ENCODE measurements at places on chromosomes 5 and 9. TPM values are rescaled to one million over a fixed set of nuclear protein-coding genes. Genes with fewer than 3 reads are reported as not detected.

IL5 gene
- total RNA-seq: not detected

- no peak for DNase-seq
Observed at GRCh38 chr9:133274236-133275104, 531 bp downstream of the ABO start.

NDST1 gene
- total RNA-seq: 182 TPM

CAMK2A gene
- 0.38 TPM for total RNA-seq

GRCh38 chr5:160460377-160461049 lies 38.9 kb downstream of the PTTG1 start:
- DNase-seq: no peak

DNA sequence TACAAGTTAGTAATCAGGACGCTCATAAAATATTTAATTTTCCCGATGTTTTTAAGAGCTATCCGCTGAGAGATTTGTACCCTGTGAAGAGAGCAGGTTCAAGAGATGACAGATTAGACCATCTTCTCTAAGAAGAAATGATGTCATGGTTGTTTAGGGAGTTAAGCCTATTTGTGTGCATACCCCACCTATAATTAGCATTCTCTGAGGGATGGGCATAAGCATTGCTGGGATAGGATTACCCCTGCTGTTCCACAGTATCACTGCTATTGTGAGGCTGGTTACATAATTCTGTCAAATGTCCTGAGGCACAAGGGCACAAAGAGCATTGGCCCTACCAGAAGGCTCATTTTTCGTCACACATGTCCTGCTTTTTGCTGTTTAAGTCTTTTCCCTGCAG lies 687.0 kb downstream of the CETN3 start:
- no peak for DNase-seq

MARCHF3 gene
- 22.0 TPM for total RNA-seq

ZNF300 gene
- 4.4 TPM for total RNA-seq

- DNase-seq: no peak
Observed at GRCh38 chr9:110355911-110356310, 18.2 kb upstream of the TXNDC8 start.

PLCXD3 gene
- total RNA-seq: not detected

DNA sequence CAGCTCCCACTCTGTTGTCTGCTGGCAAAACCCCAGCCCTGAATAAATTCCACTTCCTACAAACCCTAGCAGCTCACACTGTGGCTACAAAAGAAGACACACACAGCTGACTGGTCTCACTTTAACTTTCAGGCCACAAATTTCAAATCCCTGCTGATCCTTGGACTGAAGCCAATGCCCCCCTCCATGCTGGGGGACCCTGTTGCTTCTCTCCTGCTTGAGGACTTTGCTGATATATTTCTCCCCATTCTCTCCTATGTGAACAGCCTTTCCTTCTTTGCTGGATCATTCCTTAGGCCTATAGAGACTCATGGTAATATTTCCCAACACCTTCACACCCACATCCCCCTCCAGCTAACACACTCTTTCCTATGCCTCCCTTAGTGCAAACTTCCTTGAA lies 79.6 kb upstream of the ADRA1B start:
- no peak for DNase-seq

- DNase-seq: peak; percentile 30
Observed at GRCh38 chr9:112761912-112762655, 11.5 kb downstream of the SNX30 start.

- no peak for DNase-seq
Observed at GRCh38 chr9:71097671-71098070, 23.8 kb downstream of the TRPM3 start.

DNA sequence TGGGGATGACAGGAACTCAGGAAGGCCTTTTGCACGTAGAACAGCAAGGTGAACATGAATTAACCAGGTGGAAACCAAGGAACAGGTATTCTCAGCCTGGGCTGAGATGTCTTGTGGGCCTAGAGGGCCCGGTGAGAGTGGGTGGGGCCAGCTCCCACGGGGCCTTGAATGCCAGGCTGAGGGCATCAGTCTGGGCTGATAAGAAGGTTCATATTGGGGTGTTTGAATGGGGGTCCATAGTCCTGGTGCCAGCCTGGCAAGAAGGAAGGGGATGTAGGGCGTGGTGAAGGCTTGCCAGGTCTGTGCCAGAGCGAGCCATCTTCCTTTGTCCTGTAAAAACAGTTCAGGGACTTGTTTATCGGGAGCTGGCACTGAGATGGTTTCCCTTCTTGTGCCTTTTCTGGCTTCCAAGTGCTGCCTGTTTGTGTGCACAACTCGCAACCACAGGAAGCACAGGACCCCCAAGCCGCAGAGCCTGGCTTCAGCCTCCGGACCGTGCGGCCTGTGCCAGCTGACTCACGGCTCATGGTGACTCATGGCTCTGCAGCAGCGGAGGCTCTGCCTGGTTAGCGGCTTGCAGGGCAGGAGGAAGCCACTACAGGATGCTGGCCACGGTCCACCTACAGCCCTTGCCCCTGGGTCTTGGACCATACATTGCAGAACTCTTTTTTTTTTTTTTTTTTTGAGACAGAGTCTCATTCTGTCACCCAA lies 2.4 kb downstream of the CARD19 start:
- DNase-seq: peak; percentile 98

DNA sequence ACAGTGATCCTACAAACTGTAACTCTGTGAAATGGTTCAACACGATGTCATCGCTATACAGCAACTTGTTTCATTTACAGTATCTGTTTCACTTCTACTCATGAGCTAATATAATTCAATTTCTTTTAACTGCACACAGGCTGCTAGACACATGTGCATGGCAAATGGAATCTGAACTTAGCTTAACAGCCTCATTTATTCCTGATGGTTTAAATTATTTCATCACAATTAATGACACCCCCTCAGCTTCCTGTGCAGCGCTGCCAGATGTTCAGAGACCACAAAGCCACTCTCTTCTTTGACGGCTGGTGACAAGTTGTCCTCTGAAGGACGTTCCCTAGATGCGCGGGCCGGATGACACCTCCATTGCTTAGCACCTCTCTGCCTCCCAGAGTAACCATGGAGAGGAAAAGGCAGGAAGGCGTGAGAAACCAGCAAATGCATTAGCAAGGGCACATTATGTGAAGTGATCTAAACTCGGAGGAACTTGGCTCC lies 191.1 kb downstream of the BNC2 start:
- DNase-seq: peak; percentile 29

GRCh38 chr5:26727916-26728315 lies 310.5 kb downstream of the CDH9 start:
- no peak for DNase-seq

DNA sequence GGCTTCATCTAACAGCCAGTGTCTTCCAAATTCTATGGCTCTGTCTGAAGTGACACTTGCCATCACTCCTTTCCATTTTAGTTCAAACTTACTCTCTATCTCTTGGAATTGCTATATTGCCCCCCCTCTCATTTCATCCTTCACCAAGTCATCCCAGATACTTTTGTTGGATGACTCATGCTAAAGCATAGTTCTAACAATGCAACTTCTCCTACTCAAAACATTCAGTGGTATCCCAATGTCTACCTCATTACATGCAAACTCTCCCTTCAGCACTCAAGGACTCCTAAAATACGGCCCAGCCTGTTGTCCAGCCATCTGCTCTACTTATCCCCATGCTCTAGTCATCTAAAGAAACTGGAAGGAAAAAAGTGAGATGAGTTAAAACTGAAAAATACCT lies 171.6 kb downstream of the RASEF start:
- DNase-seq: no peak

GRCh38 chr9:136393531-136393930 lies 6.4 kb downstream of the SNAPC4 start:
- no peak for DNase-seq

CCDC180 gene
- 0.23 TPM for total RNA-seq

GRCh38 chr5:10707198-10708142 lies 53.6 kb downstream of the DAP start:
- peak; percentile 54 for DNase-seq

RNF44 gene
- total RNA-seq: 13.4 TPM

FABP6 gene
- not detected for total RNA-seq

DNA sequence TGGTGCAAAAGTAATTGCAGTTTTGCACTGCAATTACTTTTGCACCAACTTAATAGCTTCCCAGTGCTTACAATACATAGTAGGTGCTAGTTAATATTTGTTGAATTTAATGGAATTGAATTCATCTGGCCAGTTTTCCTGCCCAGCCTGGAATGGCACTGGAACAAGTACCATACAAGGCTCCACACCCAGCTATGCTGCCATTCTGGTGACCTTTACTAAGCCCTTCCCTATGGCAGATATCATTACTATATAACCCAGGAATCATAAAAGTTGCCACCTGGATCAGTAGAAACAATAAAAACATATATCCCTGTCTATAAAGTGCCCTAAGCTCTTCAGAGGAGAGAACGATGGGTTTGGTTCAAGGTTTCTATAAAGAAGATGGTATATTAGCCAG lies 22.4 kb upstream of the TRIM36 start:
- no peak for DNase-seq

DNA sequence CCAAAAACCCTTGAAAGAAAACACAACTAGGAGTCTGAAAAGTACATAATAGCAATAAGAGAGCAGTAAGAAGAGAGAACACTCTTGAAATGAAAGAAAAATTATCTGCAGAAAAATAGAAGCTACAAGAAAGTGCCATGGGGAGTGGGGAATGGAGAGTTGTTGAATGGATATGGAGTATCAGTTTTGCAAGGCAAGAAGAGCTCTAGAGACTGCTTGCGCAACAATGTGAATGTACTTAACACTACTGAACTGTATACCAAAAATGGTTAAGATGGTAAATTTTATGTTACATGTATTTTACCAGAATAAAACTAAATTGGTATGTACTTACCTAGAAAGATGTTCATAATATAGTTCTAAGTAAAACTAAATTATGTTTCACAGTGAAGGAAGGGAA lies 54.8 kb upstream of the RASGRF2 start:
- DNase-seq: no peak

ARHGEF28 gene
- total RNA-seq: 7.8 TPM

GRCh38 chr5:93790401-93790800 lies 49.0 kb upstream of the POU5F2 start:
- DNase-seq: peak; percentile 73

DNA sequence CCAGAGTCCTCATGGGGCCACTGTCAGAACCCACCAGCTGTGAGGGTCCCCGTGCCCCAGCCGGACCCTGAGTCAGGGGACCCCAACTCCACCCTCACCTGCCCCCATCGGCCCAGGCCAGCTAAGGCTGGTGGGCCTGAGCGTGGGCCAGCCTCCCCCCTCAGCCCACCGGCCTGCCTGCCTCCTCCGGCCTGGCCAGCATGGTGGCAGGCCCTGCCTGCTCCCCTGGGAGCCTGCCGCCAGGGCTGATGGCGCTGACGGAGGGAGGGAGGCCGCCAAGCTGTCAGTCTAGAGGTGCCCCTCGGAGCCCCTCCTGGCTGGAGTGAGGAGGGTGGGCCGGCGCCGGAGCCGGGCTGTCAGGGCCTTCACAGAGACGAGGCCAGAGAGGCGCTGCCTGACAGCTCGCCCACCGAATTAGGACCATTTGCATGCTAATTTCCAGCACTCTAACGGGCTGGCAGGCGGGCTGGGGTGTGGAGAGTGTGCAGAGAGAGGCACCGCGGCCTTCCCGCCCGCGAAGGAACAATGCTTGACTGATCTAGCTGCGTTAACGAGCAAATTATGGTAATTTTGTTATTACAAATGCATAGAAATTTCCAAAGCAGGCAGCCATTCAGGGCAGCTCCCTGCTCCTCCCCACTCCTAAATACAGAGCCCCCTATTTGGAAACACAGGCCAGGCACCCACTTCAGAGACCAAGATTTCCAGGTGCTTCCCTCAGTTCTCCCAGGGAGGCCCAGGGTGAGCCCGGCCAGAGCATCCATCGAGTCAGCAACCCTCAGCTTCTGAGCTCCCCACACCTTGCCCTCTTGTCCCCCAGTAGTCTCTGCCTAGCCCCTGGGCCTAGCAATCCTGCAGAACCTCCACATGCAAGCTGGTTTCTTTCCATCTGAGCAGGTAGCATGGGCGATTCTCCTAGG lies 169.3 kb downstream of the PAX5 start:
- no peak for DNase-seq

GRCh38 chr5:113253037-113253436 lies 181.8 kb downstream of the TSSK1B start:
- no peak for DNase-seq

GRCh38 chr5:116733991-116734975 lies 159.7 kb upstream of the SEMA6A start:
- DNase-seq: no peak

- DNase-seq: no peak
Observed at GRCh38 chr9:79378107-79378506, 193.7 kb upstream of the TLE4 start.

DNA sequence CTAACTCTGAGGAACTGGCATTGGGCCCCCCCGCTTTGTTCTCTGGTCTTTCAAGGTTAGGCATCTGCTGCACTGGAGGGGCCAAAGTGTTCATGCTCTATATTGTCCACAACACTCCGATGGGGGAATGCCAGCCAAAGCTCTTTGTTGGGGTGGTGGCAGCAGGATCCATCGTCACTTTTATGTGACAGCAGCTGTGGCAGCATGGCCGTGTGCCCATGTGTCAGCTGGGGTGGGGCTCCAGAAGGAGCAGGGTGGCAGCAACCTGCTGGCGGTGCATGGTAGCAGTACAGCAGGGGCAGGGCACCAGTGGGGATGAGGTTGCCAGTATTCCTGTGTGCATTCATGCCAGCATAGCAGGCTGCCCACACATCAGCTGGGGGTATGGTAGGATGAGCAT lies 28.2 kb downstream of the ITGA2 start:
- no peak for DNase-seq

OR1Q1 gene
- total RNA-seq: not detected

DNA sequence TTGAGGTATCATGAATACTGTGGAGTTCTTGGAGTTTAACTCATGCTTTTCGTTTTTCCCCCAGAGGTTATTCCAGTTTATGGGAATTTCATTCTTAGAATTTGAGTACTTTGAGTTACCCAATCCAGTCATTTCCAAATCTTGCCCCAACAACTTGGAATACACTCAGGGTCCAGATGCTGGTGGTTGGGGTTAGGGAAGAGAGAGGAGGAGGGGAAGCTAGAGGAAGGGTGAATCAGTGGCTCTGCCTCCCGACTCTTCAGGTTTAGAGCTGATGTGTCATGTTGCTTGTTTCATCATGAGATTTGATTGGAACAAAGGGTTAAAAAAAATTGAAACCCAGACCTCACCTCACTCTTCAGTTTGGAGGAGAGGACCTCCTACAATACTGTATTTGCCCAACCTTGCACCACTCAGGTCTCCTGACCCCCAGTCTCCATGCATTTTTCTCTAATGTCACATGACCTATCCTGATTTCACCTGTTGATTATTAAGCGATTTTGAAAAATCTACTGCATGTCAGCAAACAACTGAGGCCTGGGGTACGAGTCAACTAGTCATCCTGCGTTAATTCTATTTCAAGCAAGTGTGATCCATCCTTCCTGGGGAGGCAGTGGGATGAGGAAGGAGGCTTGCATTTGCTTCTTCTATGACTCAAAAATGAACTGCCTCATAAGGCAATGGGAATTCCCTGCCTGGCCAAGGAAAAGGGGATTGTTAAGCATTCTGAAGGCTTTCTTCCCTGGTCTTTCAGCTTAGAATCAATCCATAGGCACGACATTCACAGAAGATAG lies 6.2 kb upstream of the SLC1A3 start:
- DNase-seq: no peak

DNA sequence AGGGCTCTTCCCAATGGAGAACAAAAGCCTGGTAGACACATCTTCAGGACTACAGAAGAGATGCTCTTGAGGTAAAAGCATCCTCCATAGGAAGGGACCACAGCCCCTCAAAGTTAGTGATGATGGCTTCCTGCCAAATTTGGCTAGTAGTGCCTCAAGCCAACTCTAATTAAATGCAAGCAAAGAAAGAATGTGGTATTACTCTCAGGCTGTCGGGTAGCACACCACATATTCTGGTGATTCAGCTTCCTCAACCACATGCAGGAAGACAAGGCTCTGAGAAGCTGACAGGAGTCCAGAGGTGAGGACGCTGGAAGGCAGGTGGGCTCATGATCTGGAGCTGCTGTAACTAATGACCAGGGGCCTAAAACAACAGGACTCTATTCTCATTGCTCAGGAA lies 37.2 kb upstream of the S1PR3 start:
- peak; percentile 32 for DNase-seq
